ENCODE measurements at places on chromosomes 1 and 21.
A peak's percentile ranks its signal among the peaks of the same experiment; 100 is the strongest.

DNA sequence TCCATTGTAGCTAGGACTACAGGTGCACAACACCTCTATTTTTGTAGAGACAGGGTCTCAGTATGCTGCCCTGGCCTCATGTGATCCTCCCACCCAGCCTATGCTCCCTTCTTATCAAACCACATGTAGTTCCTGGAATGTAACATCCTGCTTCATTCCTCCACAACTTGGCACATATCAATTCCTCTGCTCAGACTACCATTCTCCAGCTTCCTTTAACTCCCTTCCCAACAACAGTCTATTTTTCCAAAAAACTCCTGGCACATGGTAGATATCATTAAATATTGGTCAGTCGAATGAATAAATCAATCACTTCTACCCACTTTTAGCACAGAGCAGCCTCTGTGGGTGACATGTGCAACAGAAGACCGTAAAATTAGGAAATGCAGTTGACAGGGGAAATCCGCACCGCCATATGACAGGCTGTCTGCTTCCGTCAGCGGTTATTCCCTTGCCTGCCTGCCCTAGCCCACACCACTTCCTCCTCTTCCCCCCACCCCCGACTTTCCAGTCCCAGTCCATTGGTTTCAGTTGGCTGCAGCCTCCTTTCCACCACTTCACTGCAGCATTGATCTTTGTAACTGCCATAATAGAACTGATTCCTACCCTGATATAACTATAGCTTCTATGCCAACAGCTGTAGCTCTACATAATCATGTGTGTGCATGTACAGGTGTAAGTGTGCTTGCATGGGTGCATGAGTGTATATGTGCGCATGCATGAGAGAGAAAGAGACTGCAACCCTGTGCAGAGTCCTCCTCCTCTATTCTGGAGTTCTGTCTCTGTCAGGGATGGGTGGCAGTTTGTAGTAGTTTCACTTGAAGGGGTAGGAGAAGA, 6.8 kb upstream of the AKR1A1 start:
- DNase-seq: peak; percentile 73

GRCh38 chr1:110875216-110875731, 2.3 kb downstream of the CD53 start:
- peak; percentile 53 for DNase-seq

DNA sequence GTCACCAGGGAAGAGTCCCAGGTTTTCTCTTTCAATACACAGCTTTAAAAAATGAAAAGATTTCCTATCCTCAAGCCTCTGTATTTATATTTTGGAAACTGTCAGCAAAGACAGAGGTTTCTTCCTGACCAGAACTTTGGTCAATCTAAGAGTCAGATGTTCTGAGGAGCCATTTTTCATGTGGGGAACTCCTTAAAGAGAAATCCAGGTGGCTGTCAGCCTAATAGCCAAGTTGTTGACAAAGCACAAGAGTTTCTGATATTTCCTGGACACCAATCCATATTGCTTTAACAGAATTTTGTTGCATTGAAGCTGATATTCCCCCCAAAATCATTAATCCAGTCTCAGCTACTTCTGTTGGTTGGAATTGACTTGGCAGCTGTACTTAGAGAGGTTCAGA, 318.6 kb upstream of the NFIA start:
- no peak for DNase-seq

DNA sequence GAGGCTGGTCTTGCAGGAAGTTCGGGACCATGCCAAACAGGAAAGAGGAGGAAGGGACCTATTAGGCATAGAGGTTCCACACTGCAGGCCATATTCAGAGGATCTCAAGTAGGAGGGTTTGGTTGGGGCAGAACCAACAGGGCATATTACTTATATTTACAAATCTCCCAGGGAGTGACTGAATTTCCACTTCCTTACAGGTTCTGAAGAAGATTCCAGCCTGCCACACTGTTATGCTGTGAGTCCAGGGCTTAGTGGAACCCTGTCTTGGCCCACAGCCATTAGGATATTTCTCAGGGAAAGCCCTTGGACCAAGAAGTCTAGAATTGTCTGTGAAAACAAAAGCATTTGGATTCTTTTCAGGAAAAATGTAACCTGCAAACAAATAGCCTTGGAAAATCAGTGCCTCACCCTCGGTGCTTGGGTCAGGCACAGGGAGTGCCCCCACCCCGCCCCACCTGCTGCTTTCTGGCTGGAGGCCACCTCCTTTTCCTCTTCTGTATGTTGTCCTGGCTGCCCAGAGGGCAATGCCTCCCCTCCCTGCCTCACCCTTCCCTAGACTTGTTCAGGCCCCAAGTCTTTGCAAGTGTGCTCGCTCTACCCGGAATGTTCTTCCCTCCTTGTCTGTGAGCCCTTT, 41.0 kb upstream of the JUN start:
- no peak for DNase-seq

GRCh38 chr1:21051177-21051825, 125.4 kb downstream of the EIF4G3 start:
- DNase-seq: no peak

- no peak for DNase-seq
Measured at GRCh38 chr1:11925938-11926292, 312 bp downstream of the KIAA2013 start.

- DNase-seq: no peak
Measured at GRCh38 chr1:211338224-211338620, 11.6 kb downstream of the TRAF5 start.

GRCh38 chr1:207745285-207745684, 6.6 kb upstream of the CD46 start:
- DNase-seq: no peak

DNA sequence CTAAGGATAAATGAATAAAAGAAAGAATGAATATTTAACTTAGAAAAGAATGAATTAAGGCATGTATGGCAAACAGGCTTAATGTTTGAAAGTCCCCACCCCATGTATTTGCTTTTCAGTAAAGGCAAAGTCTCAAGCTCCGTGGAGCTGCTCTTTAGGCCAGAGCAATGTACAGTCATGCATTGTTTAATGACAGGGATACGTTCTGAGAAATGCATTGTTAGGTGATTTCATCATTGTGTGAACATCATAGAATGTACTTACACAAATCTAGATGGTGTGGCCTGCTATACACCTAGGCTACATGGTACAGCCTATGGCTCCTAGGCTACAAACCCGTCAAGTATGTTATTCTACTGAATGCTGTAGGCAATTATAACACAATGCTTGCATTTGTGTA, 51.6 kb upstream of the SPATA6 start:
- no peak for DNase-seq

DNA sequence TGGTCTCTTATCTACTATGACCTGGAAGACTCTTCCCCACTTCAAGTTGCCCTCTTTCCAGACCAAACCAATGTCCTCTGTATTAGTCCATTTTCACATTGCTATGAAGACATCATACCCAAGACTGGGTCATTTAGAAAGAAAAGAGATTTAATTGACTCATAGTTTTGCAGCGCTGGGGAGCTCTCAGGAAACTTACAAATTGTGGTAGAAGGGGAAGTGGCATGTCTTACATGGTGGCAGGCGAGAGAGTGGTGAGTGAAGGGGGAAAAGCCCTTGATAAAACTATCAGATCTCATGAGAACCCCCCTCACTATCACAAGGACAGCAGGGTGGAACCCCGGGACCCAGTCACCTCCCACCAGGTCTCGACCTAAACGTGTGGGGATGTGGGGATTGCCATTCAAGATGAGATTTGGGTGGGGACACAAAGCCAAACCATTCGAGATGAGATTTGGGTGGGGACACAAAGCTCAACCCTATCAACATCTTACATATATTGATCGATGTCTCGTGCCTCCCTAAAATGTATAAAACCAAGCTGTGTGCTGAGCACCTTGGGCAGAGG, 14.2 kb upstream of the AGPAT3 start:
- DNase-seq: no peak

DNA sequence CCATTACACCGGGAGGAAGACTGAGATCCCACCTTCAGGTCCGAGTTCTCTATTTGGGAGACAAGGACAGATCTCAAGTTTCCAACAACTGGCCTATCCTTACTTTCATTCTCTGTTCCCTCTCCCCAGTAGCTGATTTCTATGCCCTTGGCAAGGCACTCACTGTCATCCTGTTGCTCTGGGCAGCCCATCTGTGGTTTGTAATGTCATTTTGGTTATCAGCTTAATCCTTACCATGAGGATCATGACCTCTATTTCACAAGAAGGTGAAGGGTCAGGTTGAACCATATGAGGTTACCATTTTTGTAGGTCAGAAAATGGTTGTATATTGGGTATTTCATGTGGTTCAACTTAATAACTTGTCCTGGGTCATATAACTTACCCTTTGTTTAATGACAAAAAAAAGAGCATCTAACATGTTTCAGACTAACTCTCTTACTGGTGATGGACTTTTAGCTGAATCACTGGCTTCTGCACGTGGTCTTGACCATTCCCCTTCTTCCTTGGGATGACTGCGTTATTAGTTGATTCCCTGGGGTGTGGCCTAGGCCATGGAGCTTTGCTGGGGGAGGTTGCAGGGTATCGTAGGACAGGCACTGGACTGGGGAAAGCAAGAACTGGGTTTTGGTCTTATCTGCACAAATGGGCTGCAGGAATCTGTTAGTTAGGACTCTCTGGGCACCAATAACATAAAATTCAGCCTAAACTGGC, 120.2 kb downstream of the ACTL8 start:
- no peak for DNase-seq

- DNase-seq: no peak
Measured at GRCh38 chr1:111471012-111471411, 2.8 kb upstream of the C1orf162 start.

DNA sequence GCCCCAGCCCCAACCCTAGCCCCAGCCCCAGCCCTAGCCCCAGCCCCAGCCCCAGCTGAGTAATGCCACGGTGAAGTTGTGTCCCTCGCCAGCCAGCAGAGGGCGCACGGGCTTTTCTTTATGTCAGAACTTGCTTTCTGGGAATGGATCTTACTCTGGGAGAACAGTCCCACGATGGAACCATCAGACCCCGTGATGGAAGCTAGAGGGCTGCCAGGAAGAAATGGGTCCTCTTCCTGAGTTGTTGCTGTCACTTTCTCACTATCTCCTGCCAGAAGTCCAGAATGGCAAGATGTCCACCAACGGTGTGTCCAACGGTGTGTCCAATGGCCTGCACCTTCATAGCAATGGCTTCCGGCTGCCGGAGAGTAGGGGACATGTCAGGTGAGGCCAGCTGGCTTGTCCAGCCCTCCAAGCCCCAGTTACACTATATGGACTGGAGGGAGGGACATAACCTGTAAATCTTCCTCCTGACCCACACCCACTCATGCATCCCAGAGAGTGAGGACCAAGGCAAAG, 25.1 kb upstream of the TMEM222 start:
- DNase-seq: peak; percentile 27

GRCh38 chr1:8329439-8329838, 11.5 kb downstream of the SLC45A1 start:
- no peak for DNase-seq

- DNase-seq: no peak
Measured at GRCh38 chr1:89360716-89361115, 3.1 kb upstream of the GBP6 start.

- DNase-seq: no peak
Measured at GRCh38 chr1:170698301-170699275, 34.7 kb downstream of the PRRX1 start.

DNA sequence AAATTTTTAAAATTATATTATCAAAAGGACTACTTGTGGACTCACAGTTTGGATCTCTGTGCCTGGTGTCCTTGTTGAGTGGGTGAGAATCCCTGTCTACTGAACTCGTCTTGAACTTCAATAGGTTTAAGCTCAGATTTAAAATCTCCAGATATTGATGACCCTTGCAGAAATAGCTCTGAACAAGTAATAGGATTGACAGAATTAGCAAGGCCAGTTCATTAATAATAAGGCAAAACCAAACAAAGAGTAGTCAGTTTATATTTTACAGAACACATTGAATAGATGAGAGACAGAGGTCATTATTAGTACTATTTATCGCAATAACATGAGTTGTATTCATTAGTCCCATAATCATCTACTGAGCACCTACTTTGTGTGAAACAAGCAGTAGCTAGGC, at the start of gene PDC:
TSS of gene PDC (minus strand) at position 101 of the 400 bp plus-strand sequence. CDS start 11,655 bp downstream, outside the sequence.
- DNase-seq: no peak

All from MM.1S (cell line).